ENCODE measurements at places on chromosomes 2 and 18. TPM values are rescaled to one million over a fixed set of nuclear protein-coding genes. Genes with fewer than 3 reads are reported as not detected.

Gene HNRNPLL
- total RNA-seq, result 27.3 TPM

Gene LAMA3
- total RNA-seq, result 51.4 TPM

Gene ABCG8
- not detected for total RNA-seq

Gene NEB
- 0.21 TPM for total RNA-seq

Gene GPR75
- total RNA-seq, result 1.4 TPM

Gene POTEC
- total RNA-seq, result not detected

Gene MOGAT1
- total RNA-seq, result not detected

Gene PPP3R1
- total RNA-seq, result 61.8 TPM

Gene ATG16L1
- 48.4 TPM for total RNA-seq

Gene GNAL
- total RNA-seq, result 8.0 TPM

Gene MTCL1
- 63.1 TPM for total RNA-seq

Gene SERPINE2
- total RNA-seq, result 167 TPM

Gene SCN1A
- total RNA-seq, result not detected

Gene CHRND
- not detected for total RNA-seq

Gene SERPINB12
- not detected for total RNA-seq

Gene ALPG
- 0.45 TPM for total RNA-seq

Gene TAF4B
- 4.8 TPM for total RNA-seq

Gene M1AP
- total RNA-seq, result not detected

Gene LIMS2
- 7.7 TPM for total RNA-seq

Gene SCN7A
- not detected for total RNA-seq

Gene RNF144A
- total RNA-seq, result 10.0 TPM

Gene CFC1
- total RNA-seq, result not detected

Gene MTA3
- total RNA-seq, result 34.3 TPM

Gene ST8SIA5
- total RNA-seq, result not detected

Gene SCG2
- 0.82 TPM for total RNA-seq

Gene ALPI
- total RNA-seq, result not detected

Gene IRS1
- 15.2 TPM for total RNA-seq

Gene HMSD
- total RNA-seq, result not detected

Gene HOXD1
- 0.10 TPM for total RNA-seq

Gene CCDC141
- not detected for total RNA-seq

Gene SCN2A
- total RNA-seq, result not detected

Gene POTEJ
- not detected for total RNA-seq

Gene CD8B
- not detected for total RNA-seq

Gene RASGRP3
- total RNA-seq, result 0.61 TPM

Gene LTBP1
- total RNA-seq, result 16.6 TPM

Gene DSC3
- 1.2 TPM for total RNA-seq

Gene SPP2
- total RNA-seq, result not detected

Gene DOK6
- not detected for total RNA-seq

Gene KCNJ13
- not detected for total RNA-seq

Gene MYO5B
- 8.9 TPM for total RNA-seq

All from A549 treated with GW870086 at 1 μM for 4 hours (cell line).